Fibroblast of skin of right quadriceps (primary cell): ENCODE measurements at places on chromosomes 2 and 18.

- DNase-seq, result peak; percentile 7
Measured at GRCh38 chr2:67208887-67209500, 188.1 kb upstream of the ETAA1 start.

DNA sequence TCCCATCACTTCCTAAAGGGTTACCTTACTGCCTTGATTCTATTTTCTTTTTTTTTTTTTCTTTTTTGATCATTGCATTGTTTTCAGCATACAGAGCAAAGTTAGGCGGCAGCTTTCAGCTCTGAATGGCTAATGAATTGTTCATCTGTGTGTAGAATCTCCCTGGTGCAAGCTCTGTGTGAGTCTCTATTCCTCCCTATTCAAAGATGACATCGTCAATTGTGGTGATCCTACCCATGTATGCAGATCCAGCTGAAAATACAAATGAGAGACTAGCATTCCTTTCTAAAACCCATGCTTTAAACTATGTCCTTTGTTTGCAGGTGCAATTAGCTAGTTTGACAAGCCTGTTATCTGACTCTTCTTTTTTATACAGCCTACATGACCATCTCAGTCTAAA lies 539.0 kb downstream of the ARHGAP15 start:
- DNase-seq, result no peak

DNA sequence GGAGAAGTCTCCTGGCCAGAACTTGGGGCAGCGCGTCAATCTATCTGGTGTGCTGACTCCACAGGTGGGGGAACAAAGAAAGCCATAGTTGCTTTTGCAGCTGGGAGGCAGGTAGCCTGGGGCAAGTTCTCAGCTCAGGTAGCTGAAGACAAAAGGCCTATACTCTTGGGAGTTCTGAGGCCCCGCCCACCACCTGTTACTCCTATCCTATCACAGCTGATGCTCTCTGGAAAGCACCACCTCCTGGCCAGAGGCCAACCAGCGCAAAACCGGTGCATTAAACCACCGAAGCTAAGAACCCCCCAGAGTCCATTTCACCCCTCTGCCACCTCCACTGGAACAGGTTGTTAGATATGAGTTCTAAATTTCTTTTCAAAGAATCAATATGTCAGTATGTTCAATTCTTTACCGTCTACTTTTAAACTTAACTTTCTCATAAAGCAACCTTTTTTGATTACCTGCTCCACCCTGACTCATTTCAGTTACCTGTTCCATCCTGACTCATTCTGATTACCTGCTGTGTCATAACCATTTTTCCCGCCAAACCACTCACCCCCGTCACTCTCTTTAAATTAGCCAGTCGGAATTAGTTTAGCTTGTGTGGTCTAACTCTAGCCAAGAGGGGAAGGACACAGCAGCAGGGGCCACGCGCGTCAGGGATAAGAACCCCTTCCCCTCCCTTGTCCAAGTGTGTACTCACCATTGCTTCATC lies 43.4 kb downstream of the UPP2 start:
- DNase-seq, result no peak

DNA sequence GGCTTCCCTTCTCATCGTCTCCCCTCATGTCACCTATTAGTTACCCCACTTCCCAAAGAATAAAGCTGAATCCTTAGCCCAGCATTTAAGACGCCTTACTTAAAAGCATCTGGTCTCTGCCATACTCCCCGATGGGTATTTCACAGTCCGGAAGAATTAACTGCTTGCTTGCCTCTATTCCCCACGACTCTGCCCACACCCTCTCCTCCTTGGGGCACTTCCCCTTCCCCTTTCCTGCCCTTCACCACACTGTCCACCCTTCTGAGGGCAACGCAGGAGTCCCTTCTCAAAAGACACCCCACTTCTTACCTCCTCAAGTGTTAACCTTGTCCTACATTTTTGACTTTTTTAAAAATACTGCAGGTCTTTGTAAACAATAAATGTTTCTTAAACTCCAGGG lies 60.1 kb upstream of the RMP24 start:
- DNase-seq, result no peak

- DNase-seq, result peak; percentile 91
Measured at GRCh38 chr2:159140070-159140769, 146.3 kb downstream of the WDSUB1 start.

GRCh38 chr2:178530625-178531142 lies 50.4 kb downstream of the PLEKHA3 start:
- DNase-seq, result no peak

GRCh38 chr18:3605954-3606443 lies 156.0 kb downstream of the TGIF1 start:
- DNase-seq, result peak; percentile 75

DNA sequence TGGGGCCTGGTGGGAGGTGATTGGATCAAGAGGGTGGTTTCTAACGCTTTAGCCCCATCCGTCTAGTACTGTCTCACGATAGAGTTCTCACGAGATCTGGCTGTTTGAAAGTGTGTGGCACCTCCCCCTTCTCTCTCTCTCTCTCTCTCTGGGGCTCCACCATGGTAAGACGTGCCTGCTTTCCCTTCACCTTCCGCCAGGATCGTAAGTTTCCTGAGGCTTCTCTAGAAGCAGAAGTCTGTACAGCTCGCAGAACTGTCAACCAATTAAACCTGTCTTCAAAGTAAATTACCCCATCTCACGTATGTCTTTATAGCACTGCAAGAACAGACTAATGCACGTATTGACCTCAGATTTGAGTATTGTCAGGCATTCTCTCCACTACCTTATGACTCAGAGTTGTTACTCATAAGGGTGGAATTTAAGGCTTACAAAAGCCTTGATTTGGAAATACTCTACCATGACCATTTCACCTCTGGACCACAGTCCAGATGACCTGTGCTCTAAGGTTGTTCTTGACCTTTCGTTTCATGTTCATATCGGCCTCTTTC lies 99.5 kb upstream of the AGAP1 start:
- DNase-seq, result peak; percentile 61

DNA sequence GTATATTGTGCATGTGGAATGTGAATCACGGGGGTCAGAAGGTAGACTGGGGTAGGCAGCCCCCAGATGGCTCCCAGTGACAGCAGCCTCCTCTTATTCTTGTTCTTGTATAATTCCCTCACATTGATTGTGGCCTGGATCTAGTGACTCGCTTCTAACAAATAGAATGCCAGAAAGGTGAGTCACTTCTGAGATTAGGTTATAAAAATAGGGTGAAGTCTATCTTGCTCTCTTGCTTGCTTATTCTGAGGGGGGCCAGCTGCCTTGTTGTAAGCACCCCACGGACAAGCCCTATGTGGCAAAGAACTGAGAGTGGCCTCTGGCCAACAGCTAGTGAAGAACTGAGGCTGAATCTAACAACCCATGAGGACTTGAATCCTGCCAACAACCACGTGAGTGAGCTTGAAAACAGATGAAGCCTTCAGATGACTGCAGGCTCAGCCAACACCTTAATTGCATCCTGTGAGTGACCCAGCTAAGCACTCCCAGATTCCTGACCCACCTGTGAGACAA lies 15.6 kb upstream of the RMND5A start:
- peak; percentile 83 for DNase-seq

DNA sequence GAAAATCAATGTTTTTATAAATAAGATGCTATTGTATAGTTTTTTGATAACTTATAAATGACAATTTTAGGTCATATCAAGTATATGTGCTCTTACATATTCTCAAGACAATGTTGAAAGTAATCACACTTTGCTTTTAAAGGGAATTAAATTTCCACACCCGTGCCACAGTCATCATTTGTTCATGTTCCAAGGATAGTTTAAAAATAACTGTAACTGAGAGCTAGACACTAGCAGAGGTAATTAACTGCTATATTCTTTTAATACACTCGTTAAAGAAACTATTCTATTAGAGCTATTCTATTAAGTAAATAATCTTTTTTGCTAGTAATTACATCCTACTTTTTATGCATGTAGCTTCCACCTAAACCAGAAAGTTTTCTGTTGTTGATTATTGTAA lies 18.0 kb downstream of the GEN1 start:
- no peak for DNase-seq

DNA sequence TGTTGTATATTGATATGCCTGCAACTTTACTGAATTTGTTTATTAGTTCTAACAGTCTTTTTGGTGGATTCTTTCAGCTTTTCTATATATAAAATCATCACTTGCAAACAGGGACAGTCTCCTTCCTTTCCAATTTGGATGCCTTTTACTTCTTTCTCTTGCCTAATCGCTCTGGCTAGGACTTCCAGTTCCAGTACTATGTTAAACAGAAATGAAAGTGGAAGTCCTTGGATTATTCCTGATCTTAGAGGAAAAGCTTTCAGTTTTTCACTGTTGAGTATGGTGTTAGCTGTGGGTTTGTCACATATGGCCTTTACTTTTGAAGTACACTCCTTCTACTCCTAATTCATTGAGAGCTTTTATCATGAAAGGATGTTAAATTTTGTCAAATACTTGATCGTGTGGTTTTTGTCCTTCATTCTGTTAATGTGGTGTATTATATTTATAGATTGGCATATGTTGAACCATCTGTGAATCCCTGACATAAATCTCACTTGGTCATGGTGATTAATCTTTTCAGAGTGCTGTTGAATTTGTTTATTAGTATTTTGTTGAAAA lies 52.9 kb downstream of the REL start:
- DNase-seq, result no peak

DNA sequence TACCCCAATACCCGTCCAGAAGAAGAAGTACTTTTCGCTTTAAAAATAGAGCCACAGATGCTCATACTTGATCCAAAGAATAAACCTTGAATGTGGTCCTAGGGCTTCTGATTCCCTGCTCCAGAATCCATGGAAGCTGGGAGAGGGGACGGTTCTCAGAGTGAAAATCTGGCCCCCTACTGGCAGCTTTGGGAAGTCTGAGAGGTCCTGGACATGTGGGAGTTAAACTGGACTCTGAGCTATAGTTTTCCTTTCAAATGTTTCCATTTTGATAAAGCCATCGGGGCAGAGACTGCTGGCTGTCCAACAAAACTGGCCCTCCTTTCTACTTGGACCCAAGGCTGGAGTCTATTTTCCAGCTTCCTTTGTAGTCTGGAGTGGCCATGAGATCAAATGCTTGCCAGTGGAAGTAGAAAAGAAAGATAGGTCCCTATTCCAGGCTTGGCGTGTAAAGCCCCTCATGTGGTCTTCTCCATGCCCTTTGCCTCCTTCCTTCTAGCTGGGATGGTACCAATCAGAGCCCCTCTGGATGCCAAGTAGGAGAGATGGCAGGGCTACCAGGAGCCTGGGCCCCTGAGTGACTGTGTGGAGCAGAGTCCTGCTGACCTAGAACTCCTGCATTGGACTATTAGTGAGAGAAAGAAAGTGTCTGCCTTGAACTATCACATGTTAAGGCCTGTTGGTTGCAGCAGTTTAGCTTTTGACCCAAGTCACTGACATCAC lies 37.7 kb upstream of the TBC1D8 start:
- DNase-seq, result peak; percentile 31

- no peak for DNase-seq
Measured at GRCh38 chr2:191125646-191126045, 25.1 kb downstream of the STAT4 start.

GRCh38 chr18:62558015-62558663 lies 35.3 kb downstream of the ZCCHC2 start:
- no peak for DNase-seq
